Stimulated activated CD4-positive, alpha-beta T cell treated with anti-CD3 and anti-CD28 coated beads, Interleukin-1b, Interleukin-23, amount 100 ng/mL, for 24 hours (primary cell): ENCODE measurements at places on chromosomes 11 and 22.
A peak's percentile ranks its signal among the peaks of the same experiment; 100 is the strongest.

DNA sequence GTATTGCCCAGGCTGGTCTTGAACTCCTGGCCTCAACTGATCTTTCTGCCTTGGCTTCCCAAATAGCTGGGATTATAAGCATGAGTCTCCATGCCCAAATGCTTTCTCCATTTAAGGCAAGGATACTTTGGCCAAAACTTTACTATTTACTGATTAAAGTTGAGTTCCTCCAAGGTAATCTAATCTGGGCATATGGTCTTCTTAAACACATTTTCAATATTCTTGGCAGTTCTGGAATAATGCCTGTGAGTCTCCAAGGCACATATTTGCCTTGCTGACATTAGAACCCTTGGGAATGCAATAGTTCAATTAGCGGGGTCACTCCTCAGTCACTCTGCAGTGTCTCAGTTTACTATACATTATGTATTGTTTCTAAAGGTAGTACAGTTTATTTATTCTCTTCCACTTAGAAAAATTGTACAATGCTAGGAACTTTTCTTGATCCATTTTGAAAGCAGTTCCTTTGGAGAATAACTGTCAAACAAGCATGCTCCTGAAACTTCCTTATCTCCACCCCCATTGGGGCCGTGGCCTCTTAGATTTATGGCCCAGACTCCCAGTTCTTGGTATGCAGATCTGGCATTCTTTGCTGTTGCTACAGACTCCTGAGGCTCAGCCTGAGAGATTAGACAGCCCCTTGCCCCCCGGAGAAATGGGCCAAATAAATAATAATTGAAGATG, 13.1 kb upstream of the RAB38 start:
- no peak for DNase-seq

DNA sequence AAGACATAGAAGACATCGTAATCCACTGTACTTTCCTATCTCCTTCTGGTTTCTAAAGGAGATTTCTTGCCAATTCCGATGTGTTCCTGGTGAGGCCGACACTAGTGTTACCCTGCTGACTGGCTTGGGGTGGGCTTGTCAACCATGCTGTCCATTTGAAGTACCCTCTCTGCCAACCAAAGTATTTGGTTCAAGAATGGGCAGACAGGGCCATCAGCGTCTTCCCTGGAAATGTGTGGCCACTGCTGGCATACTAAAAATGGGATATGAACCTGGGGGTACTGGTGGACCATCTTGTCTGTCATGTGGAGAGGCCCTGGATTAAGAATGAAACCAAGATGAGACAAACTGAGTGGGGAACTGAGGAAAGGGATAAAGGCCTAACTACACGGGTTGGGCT, 1.8 kb upstream of the VSTM5 start:
- DNase-seq = no peak

DNA sequence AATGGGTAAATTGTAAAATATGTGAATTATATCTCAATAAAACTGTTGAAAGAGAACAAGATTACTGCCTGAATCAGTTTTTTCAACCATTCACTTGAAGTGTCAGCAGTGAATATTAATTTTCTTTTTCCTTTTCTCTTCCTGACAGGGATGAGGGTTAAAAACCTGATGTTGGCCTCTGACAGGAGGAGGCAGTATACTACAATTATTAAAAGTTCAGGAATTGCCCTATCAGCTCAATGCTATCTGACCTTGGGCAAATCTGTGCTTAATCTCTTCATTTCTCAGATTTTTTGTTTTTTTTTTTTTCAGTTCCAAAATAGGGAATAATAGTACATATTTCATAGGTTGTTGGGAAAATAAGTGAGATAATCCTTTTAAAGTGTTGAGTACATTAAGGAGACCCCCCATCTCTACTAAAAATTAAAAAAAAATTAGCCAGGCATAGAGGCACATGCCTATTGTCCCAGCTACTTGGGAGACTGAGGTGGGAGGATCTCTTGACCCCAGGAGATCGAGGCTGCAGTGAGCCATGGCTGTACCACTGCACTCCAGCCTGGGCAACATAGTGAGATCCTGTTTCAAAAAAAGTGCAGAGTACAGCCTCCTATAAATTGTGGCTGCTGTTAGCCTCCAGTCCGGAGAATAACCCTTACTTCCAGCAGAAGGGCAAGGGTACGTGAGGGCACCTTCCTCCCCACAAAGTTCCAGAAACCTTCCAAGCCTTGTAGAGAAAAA, 48.8 kb downstream of the TRIM44 start:
- DNase-seq = no peak

- DNase-seq = no peak
These were observed 1.4 kb upstream of the CPT1A start for GRCh38 chr11:68843052-68843561.

- DNase-seq = peak; percentile 44
These were observed 73.7 kb downstream of the SCN3B start for GRCh38 chr11:123580557-123581275.

GRCh38 chr11:128328955-128329551, 258.3 kb downstream of the ETS1 start:
- DNase-seq = no peak

- no peak for DNase-seq
These were observed 418.2 kb downstream of the METTL15 start for GRCh38 chr11:28526406-28526751.
